ENCODE measurements at places on chromosomes 7 and 10.

DNA sequence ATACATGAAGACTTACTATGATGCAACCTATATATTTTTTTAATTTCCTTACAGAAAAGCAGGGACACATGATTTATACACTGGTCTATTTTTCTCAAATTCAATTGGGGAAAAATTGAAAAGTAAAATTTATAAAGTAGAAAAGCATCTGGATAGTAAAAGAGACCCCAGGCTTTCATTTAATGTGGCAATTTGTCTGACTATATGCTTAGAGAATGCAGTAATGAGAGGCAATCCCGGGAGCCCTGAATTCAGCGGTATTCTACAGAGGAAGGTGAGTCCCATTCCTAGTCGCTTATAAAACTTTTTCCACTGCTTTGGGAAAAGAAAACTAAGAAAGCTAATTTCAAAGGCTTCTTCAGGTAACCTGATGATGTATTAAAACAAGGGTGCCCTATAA is 167.1 kb downstream of the SEMA3D start:
- DNase-seq, result no peak

GRCh38 chr7:11513460-11513859 is 318.5 kb downstream of the THSD7A start:
- no peak for DNase-seq

- DNase-seq, result no peak
These were observed 65.6 kb downstream of the CDH23 start for GRCh38 chr10:71462062-71462935.

- DNase-seq, result no peak
These were observed 151.1 kb upstream of the PPP2R2D start for GRCh38 chr10:131749767-131750142.

DNA sequence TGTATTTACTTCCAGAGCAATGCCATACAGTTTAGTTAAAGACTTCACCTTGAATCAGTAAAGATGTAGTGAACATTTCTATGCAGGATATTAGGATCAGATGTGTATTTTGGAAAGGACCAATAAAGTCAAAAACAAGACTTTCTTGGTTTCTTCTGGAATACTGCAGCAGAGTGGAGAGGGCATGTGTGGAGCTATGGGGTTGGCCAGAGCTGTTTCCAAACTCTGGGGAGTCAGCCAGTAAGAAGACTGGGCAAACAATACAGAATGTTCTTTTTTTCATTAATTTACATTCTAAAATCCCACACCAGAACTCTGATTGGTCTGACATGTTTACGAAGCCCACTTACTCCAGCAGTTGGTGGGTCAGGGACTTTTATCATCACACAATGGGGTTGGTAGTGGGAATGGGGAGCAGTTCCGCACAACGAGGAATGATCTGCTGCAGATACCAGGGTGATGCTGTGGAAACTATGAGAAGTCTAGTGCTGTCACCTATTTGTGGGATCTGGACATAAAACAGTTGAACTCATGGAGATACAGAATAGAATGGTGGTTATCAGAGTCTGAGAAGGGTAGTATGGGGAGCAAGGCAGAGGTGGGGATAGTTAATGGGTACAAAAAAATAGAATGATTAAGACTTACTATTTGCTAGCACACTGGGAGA is 267.7 kb downstream of the MALRD1 start:
- no peak for DNase-seq

DNA sequence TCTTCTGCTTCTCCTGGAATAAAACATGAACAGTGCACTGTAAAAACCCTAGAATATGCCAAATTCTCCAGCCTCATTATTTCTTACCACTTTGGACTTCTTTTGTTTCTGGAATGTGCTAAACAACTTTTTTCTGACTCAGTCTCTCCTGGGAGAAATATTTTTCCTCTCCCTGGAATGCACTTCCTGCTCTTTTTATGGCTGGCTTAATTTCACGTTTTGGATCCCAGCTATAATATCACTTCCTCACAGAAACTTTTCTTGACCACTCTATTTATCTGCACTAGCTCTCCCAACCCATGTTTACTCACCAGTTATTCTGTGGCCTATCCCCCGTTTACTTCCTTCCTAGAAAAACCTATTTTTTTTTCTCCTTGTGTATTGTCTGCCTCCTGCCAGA is 26.7 kb downstream of the ABCB5 start:
- no peak for DNase-seq

- DNase-seq, result no peak
These were observed 26.0 kb downstream of the CYTH3 start for GRCh38 chr7:6246251-6246917.

GRCh38 chr10:20100171-20100570 is 283.9 kb downstream of the PLXDC2 start:
- DNase-seq, result no peak

- no peak for DNase-seq
These were observed 140.1 kb downstream of the ZFAND4 start for GRCh38 chr10:45532480-45532879.

GRCh38 chr10:130576427-130576826 is 440.2 kb downstream of the GLRX3 start:
- no peak for DNase-seq

All from activated T-cell treated with anti-CD3 and anti-CD28 coated beads, Interleukin-2, amount 50 U/mL, for 72 hours (primary cell).